Liver (tissue), 10 donors: ENCODE measurements at places on chromosomes 12 and 14. TPM values are rescaled to one million over a fixed set of nuclear protein-coding genes. Genes with fewer than 3 reads are reported as not detected.

GRCh38 chr14:88364710-88365413 lies 20.6 kb upstream of the SPATA7 start:
- DNase-seq, result no peak

DNA sequence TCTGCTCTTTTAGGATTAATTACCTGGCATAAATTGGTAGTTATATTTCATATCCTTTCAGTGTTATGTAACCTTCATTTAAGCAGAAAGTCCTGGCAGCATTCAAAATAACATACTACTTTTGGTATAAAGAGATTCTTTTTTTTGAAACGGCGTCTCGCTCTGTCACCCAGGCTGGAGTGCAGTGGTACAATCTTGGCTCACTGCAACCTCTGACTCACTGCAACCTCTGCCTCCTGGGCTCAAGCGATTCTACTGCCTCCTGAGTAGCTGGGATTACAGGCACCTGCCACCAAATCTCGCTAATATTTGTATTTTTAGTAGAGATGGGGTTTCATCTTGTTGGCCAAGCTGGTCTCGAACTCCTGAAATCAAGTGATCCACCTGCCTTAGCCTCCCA lies 9.2 kb downstream of the KTN1 start:
- DNase-seq, result no peak

- no peak for DNase-seq
These were observed 79.1 kb upstream of the LMO3 start for GRCh38 chr12:16685107-16685506.

GRCh38 chr12:119704065-119704747 lies 36.3 kb downstream of the PRKAB1 start:
- DNase-seq, result no peak

DNA sequence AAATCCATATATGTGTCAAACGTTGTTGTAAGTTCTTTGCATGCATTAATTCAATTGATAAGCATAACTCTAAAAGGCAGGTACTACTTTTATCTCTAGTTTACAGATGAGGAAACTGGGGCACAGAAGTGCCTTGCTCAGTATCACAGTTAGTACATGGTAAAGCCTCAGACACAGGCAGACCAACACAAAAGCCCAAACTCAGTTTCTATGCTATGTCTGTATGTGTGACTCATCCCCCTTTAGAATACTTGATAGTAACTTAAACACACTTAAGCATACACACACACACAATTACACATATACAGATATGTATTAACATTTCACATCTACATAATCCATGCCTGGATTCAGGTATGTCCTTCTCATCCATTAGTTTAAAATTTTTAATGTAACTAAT lies 88.0 kb downstream of the EPS8 start:
- no peak for DNase-seq

DNA sequence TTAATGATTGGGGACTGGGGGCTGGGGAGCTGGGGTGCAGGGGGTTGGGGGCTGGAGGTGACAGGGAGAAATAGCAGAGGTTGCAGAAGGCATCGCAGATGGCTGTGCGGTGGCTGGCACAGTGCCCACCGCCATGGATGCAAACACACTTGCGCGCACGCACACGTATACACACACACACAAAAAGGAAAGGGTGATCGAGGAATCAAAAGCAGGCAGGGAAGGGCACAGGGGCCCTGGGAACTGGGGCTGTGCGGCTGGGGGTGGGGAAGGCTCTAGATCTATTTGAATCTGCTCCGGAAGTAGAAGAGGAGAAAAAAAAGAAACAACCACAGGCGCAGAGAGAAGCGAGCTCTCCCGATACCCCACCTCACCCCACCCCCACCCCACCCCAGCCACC lies 39.4 kb downstream of the ZFHX2 start:
- DNase-seq, result no peak

GRCh38 chr14:20092050-20092449 lies 18.5 kb upstream of the OR4K17 start:
- no peak for DNase-seq

- no peak for DNase-seq
These were observed 26.5 kb downstream of the MANSC1 start for GRCh38 chr12:12323591-12323990.

GRCh38 chr14:27528328-27528727 lies 930.5 kb upstream of the NOVA1 start:
- DNase-seq, result no peak

DNA sequence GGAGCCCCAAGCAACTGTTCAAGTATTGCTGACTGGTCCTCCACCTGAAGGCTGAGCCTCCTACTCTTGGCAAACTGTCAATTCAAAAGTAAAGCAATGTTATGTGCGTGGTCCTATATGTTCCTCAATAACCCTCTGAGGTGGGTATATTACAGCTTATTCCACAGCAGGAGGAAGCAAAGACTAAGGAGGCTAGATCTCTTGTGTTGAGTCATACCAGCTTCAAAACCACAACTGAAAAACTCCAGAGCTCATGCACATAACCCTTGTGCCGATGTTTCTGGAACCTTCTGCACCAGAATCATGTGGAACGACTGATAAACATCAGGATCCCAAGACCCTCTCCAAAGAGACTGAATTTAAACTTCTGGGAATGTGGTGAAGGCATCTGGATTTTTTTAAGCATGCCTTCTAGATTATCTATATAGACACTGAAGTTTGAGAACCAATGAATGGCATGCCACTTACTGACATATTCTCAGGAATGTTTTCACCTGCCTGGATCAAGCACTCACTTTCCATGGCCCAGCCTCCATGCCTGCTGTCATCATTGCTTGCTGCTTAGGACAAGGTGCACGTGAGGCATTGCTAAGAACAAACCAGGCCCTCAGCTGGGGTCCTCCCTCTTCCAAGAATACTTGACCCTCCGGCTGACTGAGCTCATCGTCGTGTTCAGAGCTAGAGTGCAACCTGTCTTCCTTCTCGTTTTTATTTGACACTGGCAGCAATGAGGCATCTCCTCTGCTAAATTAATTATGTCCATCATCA lies 194.7 kb downstream of the BCL11B start:
- DNase-seq, result no peak

DNA sequence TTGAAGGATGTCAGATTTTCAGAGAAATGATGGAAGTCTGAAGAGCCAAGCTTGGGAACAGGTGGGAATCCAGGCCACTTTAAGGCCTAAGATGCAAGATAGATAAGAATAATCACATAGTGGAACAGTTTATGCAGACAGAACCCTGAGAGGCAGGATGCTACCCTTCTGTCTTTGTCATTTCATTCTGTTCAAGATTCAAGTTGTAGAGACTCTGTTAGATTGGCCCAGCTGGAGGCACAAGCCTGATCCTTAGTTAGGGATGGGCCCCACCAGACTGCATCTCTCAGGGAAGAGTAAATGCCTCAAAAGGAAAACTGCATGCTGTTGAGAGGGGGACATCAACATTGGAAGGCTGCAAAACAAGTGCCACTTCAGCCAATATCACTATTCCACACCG lies 287.0 kb downstream of the PCNX1 start:
- DNase-seq, result no peak

- DNase-seq, result no peak
These were observed 77.9 kb downstream of the KNTC1 start for GRCh38 chr12:122604993-122605392.

DNA sequence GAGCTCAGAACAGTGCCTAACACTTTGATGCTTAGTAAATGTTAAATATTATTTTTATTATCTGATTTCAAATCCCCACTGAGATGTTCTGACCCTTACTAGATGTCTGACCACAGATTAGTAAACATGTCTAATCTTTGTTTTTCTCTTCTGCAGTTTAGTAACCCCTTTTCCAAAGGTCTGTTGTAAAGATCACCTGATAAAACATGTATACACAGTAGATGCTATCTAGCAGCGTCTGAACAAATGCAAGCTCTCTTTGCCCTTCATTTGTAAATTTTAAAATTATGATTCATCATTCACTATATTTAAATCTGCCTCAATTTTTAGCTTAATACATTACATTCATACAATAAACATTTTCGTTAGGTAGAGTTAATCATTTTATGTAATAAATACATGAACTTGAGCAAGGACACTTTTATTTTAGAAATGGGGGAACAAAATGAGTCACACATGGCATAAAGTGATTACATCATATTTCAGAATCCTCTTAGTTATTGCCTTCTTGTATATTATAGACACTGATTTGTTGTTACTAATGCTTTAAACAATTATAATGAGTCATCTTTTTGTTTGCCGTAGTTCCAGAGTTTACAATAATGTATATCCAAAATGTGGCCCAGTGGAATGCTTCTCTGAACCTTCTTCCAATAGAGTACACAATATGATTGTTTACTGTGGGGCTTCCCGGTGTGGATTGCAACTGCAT lies 1.7 kb upstream of the OR4K5 start:
- DNase-seq, result no peak

GRCh38 chr12:26026713-26027112 lies 68.2 kb downstream of the RASSF8 start:
- DNase-seq, result no peak

- DNase-seq, result no peak
These were observed at the start of gene ABCD2 for GRCh38 chr12:39619660-39620433. TSS of gene ABCD2 (minus strand) at chr12:39619803. CDS start at chr12:39619615, 188 bp downstream.

GRCh38 chr14:89012282-89013097 lies 188.0 kb downstream of the TTC8 start:
- DNase-seq, result no peak

DNA sequence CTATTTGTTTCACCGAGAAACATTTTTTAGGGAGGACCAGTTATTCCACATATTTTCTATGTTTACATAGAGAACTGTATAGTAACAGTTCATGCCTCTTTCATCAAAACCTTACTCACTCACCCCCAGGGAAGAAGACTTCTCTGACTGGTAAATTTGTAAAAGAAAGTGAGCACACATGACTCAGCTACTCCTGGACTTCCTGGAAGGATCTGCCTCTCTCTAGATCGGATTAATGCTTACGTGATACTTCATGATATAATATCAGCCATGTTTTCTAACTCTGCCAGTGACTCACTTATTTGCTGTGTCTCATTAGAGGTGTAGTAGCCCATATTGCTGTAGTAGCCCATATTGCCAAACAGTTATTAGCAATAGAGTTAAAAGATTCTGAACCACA lies 494.3 kb upstream of the ATXN7L3B start:
- no peak for DNase-seq

DNA sequence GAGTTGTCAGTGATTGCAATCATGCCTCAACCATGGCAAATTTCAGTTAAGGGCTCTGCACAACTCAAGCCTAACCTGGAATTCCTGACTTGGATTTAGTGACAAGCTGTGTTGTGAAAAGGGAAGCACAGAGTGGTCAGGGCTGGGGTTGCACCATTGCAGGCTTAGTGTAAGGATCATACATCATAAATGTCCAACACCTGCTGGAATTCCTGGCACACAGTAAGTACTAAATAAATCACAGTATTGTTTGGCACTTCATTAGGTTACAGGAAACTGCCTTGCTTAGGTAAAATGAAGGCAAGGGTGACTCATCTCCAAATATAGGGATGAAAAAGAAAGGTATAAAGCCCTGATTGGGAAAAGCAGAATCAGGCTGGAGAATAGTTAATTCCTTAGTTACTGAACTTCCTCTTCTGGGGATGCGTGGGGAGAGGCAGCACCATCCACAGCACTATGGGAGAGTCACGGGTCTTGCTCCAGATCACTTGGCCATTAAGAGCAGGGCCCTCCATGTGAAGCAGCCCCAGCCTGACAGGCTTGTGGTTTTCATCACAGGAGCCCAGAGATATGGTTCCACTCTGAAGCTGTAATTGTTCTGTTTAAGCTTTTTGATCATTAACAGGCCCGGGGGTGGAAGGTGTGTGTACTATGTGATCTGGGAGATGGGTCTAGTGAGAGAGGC lies 39.7 kb downstream of the SLC8A3 start:
- no peak for DNase-seq

DNA sequence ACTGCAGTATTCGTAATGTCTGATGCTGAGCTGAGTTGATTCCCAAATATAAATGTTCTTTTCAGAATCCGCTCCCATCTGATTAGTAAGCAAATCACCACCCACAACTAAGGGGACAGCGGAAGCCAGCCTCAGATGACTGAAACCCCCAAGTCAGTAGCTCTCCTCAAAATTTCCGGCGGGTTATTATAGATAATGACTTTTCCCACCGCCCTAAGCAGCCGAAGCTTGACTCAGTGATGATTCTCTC lies 469 bp upstream of the LRFN5 start:
- no peak for DNase-seq

DNA sequence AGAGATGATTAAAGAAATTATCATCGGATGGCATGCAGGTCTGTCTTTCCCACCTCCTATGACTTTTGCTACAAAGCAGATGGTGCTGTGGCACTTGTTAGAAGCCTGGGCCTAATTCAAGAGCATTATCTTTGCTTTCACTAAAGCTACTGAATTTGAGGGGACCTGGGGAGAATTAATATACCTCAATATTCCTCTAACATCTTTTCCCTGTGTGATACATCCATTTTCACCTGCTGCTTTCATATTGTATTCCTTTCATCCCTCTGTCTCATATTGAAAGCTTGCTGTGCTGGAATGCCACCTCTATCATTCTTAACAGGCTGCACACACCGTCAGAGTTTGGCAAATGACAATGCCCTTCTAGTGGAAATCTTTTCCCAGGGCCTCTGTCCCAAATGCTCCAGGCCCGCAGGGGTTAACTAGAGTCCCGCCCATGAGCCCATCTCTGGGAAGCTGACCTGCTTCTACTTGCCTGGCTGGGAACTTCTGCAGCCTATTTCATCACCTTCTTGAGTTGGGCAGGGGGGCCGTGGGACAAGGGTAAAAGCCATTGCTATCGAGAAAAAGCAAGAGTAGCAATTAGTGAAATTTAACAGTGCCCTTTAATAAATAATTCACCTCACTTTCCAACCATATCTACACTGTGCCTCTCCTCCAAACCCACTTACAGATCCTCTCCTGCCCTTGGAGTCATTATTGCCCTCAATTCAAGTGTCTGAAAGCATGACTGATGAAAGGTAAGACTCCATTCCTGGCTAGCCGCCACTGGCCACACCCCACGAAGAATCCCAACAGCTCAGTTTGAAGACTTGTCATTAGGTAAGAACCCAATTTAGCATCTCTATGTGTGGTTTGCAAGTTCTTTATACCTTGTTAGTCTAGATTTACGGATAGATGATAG lies 126.7 kb upstream of the BTG1 start:
- no peak for DNase-seq

DNA sequence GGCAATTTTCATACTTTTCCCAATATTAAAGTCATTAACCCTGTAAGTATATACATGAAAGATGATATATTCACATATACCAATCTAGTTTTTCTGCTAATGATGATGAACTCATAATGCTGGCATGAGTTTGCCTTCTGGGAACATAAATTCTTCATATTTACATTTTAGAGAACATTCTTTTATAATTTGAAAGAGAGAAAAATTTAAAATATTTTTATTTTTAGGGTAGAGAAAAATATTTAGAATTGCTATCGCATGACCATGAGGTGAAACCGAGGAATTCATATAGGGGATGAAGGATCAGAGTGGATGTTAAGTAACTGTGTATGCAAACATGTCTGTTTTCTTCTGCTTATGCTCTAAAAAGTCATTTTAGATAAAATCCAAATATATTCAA lies 825.3 kb upstream of the FLRT2 start:
- DNase-seq, result no peak

Gene CLEC2A
- total RNA-seq, result not detected

Gene FAM222A
- 1.8 TPM for total RNA-seq

Gene CMA1
- not detected for total RNA-seq

Gene MYH7
- 0.42 TPM for total RNA-seq

Gene NPFF
- total RNA-seq, result not detected

Gene SLC10A1
- total RNA-seq, result 1.1 TPM

Gene RAB15
- total RNA-seq, result 5.7 TPM

Gene KRT3
- not detected for total RNA-seq

Gene RPGRIP1
- total RNA-seq, result 0.42 TPM

Gene OR4E2
- not detected for total RNA-seq

Gene BEGAIN
- 1.9 TPM for total RNA-seq

Gene VAMP1
- total RNA-seq, result 5.8 TPM

Gene GPR65
- total RNA-seq, result 4.5 TPM

Gene ITGA5
- 52.2 TPM for total RNA-seq
